Left ventricle myocardium inferior (tissue), 1 donor: ENCODE measurements at places on chromosomes 7 and 10.

- peak; percentile 87 for DNase-seq
These were observed 31.7 kb upstream of the OPALIN start for GRCh38 chr10:96390460-96390864.

DNA sequence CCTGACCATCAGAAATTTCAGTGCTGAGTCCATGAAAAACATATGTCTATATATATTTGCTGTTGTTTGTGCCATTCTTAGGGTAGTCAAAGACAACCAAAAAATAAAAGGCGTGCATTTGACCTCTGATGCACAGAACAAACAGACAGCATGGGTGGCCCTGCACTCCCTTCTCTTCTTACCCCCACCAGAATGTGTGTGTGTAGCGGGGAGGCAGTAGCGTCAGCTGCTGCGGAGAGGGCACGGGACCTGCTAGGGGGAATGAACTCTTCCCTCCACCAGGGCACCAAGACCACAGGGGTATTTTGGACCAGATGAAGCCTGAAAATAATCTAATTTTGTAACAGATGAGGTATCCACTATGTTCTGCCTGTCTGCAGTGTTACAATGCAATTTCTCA lies 277.7 kb upstream of the ZNF32 start:
- DNase-seq = no peak

- no peak for DNase-seq
These were observed 59.5 kb upstream of the NPTX2 start for GRCh38 chr7:98557538-98558031.

- DNase-seq = peak; percentile 50
These were observed 11.8 kb downstream of the ZAN start for GRCh38 chr7:100745184-100745583.

DNA sequence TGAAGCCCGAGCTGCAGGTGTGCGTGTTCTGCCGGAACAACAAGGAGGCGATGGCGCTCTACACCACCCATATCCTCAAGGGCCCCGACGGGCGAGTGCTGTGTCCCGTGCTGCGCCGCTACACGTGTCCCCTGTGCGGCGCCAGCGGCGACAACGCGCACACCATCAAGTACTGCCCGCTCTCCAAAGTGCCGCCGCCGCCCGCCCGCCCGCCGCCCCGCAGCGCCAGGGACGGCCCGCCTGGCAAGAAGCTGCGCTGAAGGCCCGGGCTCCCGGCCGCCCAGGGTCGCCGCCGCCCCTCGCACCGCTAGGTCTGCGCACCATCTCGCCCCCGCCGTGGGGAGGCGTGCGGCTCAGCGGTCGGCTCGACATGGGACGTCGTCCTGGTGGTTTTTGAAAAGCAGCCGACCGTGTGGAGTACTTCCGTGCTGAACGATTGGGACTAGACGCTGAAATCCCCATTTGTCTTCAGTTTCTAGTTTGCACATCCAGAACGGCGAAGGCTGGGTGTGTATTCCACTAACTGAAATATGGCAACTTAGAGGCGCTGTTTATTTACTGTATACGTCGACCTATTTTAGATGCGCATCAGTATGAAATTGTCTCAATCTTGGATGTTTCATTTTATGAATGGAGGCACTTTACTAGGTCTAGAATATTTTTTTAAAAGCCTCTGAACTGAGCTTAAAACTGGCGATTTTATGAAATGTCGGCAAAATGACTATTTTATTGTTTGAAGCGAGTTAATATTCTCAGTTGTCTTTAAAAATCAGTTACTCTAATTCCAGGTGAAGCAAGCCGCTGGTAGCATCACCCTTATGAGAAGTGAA lies 1.1 kb downstream of the NANOS1 start:
- DNase-seq = peak; percentile 39

DNA sequence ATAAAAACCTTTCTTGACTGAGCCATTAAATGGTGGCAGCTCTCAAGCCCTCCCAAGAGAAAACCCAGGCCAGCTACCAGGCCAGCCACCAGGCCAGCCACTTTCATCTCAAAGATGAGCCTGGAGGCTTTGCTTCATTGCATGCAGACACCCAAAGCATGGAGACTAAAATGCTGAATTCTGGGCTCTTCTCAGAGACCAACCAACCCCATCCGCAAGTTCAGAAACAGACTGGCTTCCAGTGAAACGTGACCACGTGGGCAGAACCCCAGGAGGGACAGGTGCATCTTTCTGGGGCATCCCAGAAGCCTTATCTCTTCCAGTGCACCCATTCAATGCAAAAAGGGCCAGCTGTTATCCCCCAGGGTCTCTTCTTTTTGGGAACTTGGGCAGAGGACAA lies 20.9 kb downstream of the CHST15 start:
- DNase-seq = no peak

DNA sequence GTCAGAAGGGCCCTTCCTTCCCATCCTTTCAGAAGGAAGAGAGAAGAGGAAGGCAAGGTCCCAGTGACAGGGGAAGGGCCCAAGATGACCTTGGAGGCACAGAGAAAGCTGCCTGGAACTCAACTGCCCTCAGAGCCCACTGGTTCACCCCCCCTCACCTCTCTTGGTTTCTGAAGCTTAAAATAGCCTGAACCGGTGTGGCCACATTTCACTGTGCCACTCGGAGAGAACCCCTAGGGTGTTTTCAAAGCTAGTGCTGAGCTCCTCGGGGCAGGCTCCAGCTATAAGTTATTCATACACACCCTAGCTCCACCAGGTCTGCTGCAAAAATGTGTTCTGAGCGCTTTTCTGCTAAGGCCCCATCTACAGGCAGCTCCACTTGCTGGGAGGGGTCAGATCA lies 60.9 kb upstream of the ADRB1 start:
- DNase-seq = no peak

DNA sequence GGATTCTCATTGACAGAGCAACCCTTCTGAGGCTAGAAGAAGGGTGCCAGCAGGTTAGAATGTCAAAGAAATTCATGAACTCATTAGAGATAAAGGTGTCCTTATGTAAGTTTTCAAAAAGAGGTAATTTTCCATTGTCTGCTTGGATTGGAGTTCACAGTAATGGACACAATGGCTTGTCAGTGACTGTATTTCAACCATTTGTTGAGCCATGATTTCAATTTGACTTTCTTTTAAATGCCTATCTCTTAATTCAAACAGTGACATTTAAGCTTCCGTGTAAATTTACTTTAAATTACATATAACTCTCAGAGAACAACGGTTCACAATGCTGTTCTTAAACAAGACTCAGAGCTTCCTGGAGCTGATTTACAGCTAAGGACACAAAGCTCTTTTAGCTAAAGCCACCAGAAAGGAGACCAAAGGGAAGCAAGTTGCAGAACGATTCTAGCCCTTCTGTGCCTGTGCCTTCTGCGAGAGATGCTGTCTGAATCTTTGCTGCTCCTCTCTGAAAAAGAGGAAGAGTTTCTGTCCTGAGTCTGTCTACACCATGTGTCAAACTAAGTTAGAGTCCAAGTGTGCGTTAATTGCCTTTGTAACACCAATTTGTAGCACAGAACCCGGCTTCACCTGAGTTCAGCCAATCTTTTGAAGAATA lies 42.2 kb upstream of the PFKP start:
- no peak for DNase-seq

DNA sequence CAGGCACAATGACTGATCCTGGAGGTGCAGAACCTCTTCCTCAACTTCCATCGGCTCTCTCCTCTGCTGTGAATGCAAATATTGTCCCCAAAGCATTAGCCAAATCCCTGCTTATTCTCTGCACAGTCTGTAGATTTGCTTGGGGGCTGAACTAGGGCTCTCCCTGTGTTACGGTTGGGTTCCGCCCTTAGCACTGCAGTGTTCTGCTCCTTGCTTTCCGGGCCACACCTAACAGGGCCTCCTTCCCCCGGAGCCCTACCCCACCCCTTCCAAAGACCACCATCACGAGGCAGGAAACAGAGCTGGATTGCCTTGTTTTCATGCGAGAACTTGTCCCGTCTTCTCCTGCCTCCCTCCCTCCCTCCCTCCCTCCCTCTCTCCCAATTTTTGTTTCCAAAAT lies 36.6 kb downstream of the SLC25A28 start:
- no peak for DNase-seq

- DNase-seq = no peak
These were observed 213.8 kb downstream of the AHR start for GRCh38 chr7:17512181-17512675.

- peak; percentile 46 for DNase-seq
These were observed 191.6 kb downstream of the LSM5 start for GRCh38 chr7:32298408-32299132.

- peak; percentile 41 for DNase-seq
These were observed 27.7 kb upstream of the CSGALNACT2 start for GRCh38 chr10:43110338-43111071.

- DNase-seq = no peak
These were observed 103.2 kb downstream of the IQUB start for GRCh38 chr7:123431075-123431614.

DNA sequence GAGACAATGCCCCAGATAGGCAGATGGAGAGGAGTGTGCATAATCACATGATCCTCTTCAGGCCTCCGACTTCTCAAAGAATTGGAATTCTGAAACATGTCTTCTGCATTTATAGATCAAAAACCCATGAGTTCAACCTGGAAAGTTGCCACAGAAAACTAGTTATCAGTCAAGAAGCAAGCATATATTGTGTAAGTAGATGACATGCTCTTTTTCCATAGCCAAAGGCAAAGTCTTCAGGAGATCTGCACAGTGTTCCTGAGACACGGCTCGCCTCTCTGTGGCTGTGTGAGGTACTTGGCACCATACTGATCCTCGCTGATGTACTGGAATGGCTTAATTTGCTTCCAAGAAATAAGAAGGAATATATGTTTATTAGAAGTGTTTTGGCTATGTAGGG lies 213.5 kb upstream of the MKI67 start:
- no peak for DNase-seq

GRCh38 chr10:23106331-23107072 lies 11.1 kb downstream of the MSRB2 start:
- no peak for DNase-seq

- no peak for DNase-seq
These were observed 37.5 kb upstream of the DOCK1 start for GRCh38 chr10:126867567-126868365.

GRCh38 chr10:62079885-62080559 lies 178.5 kb downstream of the ARID5B start:
- DNase-seq = no peak

DNA sequence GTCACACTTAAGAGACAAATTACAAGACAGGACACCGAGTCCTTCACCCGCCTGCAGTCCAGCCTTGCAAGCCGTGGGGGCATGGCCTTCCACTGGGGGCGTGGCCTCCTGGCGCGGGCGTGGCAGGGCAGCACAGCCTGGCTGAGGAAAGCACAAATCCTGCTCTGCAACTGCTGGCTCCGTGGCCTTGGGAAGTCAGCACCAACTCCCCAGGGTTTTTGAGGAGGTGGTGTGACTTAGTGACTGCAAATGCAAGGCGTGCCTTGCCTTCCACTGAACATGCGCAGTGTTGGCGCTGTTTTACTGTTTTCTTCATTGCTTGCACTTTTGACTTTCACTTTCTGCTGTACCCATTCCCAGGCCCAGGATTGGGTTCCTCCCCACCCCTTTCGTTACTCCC lies 12.9 kb upstream of the BMS1 start:
- DNase-seq = no peak

GRCh38 chr10:73907841-73908517 lies 3.0 kb upstream of the PLAU start:
- DNase-seq = peak; percentile 44

GRCh38 chr7:2287745-2288144 lies 26.5 kb downstream of the SNX8 start:
- no peak for DNase-seq

DNA sequence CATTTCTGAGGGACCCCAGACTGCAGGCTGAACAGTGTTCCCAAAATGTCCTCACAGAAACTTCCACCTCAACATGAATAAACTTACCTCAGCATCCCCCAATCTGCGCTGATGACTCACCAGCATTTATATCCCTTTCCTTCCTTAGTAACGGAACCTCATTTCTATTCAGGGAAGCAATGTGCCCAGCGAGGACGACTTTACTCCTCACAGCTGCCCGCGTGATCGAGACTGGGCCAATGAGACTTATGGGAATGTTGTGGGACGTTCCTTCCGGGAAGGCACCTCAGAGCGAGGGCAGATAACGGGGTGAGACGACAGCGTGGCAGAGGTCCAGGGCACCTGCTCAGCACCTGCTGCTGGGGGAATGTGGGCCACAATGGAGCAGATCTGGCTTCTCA lies 73.1 kb upstream of the CAMK2B start:
- DNase-seq = peak; percentile 42

GRCh38 chr7:100367676-100368613 lies 5.3 kb upstream of the PILRA start:
- DNase-seq = no peak

DNA sequence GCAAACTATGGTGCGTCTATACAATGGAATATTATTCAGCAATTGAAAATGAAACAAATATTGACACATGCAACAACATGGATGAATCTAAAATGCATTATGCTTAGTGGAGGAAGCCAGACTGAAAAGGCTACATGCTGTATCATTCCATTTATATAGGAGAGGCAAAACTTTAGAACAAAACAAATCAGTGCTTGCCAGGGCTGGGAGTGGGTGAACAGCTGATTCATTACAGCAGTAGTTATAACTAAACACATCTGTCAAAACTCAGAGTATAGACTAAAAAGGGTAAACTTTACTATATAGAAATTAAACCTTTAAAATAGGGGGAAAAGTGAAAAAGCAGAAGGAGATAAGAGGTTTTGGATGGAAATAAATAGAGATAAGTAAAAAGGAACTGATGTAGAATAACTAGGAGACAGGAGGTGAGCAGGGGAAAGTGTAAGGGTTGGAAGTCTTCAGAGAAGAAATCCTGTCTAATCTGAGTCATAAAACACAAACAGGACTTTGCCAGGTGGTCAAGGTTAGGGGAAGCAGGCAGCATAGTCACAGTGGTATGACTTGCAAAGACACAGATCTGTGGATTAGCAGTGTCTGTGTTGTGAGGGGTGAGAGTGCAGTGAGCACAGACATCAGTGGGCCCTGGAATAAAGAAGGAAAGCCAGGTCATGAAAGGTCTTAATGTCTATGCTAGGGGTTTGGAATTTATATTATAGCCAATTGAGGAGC lies 349.8 kb downstream of the PHTF2 start:
- no peak for DNase-seq

DNA sequence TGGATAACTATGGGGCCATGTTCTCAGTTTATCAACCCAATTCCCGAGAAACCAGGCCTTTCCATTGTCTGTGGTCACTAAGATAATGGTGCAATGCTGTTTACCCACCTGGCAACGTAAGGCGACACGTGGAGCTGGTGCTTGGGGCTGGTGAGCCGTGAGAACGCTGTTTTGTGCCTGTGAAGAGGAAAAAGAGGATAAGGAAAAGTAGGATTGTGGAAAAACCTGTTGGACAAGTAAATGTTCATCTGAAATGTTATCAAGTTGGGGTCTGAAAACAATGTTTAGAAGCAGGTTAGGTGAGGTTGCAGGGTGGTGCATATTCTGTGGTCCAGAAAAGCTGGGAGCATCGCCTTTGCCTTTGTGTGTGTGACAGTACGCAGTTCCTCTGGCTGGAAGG lies 88.5 kb downstream of the PPP1R17 start:
- DNase-seq = no peak

- DNase-seq = no peak
These were observed 166.2 kb downstream of the PTPN20 start for GRCh38 chr10:47077386-47077785.

- no peak for DNase-seq
These were observed 11.9 kb downstream of the ZNF777 start for GRCh38 chr7:149448961-149449360.
